ENCODE measurements at places on chromosomes 2 and 18.

DNA sequence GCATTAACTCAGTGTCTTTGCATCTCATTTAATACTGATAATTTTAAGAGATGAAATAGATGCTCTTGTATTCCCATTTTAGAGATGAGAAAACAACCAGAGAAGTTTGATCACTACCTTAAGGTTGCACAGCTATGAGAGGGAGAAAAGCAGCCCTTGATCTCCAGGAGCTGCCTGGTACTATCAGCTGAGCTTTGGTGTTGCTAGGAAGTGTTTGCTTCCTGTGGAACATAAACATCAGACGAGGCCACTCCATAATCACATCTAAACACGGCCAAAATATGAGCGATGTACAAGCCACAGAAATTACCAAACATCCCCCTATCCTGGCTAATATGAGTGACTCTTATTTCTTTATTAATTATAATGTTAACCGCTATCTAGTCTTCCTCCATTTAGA is 620 bp upstream of the WDFY1 start:
- DNase-seq, result no peak

- DNase-seq, result no peak
Measured at GRCh38 chr2:126978333-126978732, 79.6 kb downstream of the TEX51 start.

DNA sequence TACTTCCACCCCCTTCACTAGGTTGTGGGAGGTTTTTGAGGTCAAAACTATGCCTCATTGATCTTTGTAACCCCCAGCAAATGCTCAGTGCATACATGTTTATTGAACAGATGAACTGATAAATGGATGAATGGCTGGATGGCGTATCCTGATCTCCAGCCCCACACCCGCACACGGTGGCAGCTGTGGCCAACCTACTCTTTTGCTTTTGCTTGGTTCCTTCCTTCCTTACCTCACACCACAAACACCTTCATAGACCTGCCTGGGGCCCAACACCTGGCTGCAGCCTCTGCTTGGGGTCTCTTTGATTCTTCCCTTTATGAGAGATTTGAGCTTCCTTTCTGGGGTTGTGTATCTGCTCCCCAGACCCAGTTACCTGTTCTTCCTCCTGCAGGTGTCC is 25.9 kb downstream of the SPP2 start:
- no peak for DNase-seq

- no peak for DNase-seq
Measured at GRCh38 chr18:55731594-55732042, 143.6 kb upstream of the TCF4 start.

- DNase-seq, result no peak
Measured at GRCh38 chr2:18510775-18511174, 49.7 kb downstream of the RDH14 start.

- DNase-seq, result no peak
Measured at GRCh38 chr18:57267368-57267925, 84.9 kb upstream of the ST8SIA3 start.

DNA sequence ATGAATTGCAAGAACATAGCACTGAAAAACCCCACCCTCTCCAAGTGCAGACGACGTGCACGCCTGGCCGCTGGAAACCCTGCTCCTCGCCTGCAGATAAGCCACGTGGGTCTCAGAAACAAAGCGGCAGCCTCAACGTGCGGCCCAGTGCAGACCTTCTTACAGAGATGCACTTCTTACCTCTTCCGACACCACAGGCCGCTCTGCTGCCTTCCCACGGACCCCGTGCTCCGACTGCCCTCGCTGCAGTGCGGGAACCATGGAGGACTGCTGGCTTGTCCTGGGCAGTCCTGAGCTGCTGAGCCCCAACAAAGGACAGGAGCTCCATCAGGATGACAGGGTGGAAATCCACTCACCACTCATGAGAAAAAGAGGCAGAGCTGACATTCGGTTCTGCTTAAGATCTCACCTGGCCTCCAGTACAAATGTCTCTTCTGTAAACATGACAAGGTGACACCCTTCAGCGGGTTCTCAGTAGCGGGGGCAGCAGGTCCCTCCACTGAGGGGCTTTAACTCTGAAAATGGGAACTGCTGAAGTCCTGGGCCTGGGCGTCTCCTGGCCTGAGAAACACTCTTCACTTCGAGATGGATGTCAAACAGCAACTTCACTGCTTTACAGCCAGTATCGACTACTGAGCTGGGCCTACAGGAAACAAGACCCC is 6.2 kb downstream of the COPS9 start:
- DNase-seq, result no peak
